ENCODE measurements at places on chromosomes 16 and 17. TPM values are rescaled to one million over a fixed set of nuclear protein-coding genes. Genes with fewer than 3 reads are reported as not detected.

The RCVRN gene
- total RNA-seq, result not detected

The HS3ST3B1 gene
- total RNA-seq, result 17.2 TPM

The ZNF18 gene
- total RNA-seq, result 16.8 TPM

DNA sequence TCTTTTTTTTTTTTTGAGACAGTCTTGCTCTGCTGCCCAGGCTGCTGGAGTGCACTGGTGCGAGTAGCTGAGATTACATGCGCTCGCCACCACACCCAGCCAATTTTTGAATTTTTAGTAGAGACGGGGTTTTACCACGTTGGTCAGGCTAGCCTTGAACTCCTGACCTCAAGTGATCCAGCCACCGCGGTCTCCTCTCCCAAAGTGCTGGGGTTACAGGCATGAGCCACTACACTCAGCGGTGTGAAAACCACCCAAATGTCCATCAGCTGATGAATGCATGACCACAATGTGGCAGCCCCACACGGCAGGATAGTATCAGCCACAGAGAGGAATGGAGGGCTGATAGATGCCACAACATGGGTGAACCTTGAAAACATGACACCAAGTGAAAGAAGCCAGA, 2.1 kb downstream of the P2RX5 start:
- peaks cover 6% of the 10 kb centered on the region for H3K27me3 ChIP-seq
- H3K4me3 ChIP-seq, result no peak overlapping the region
- DNase-seq, result no peak
- H3K27ac ChIP-seq, result no peak overlapping the region
- no peaks in the 10 kb centered on the region for H3K36me3 ChIP-seq

GRCh38 chr17:9937241-9937761, 32.2 kb upstream of the RCVRN start:
- no peaks in the 10 kb centered on the region for H3K27me3 ChIP-seq
- no peak overlapping the region for H3K27ac ChIP-seq
- no peaks in the 10 kb centered on the region for H3K36me3 ChIP-seq

- H3K36me3 ChIP-seq, result peaks cover 24% of the 10 kb centered on the region
- H3K27ac ChIP-seq, result no peak overlapping the region
- H3K27me3 ChIP-seq, result no peaks in the 10 kb centered on the region
- no peak overlapping the region for H3K4me3 ChIP-seq
- no peak for DNase-seq
Measured at GRCh38 chr16:69712914-69713581, 13.3 kb downstream of the NQO1 start.

DNA sequence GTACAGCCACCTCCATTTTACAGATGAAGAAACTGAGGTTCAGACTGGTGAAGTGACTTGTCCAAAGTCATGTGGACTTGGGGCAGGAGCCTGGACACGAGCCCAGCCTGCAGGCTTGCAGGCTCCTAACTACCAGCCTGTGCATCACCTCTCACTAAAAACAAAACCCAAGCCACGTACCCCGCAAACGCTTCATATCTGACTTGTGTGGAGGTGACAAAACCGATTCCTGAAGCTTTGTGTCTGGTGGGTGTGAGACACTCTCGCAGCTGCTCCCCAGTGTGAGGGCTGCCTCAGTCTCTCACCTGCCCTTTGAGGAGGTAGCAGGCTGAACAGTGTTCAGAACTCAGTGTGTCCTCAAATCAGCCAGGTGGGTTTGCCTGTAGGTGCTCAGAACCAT, 8.4 kb downstream of the HNF1B start:
- H3K36me3 ChIP-seq, result no peaks in the 10 kb centered on the region
- H3K4me3 ChIP-seq, result no peak overlapping the region

- H3K4me1 ChIP-seq, result no peaks in the 10 kb centered on the region
- H3K27me3 ChIP-seq, result no peaks in the 10 kb centered on the region
- peak; percentile 21 for DNase-seq
- no peaks in the 10 kb centered on the region for H3K36me3 ChIP-seq
Measured at GRCh38 chr17:10648956-10649355, 8.2 kb downstream of the MYH3 start.

GRCh38 chr16:30930160-30930571, 6.8 kb downstream of the FBXL19 start:
- no peak for DNase-seq
- no peaks in the 10 kb centered on the region for H3K27me3 ChIP-seq
- H3K4me1 ChIP-seq, result no peaks in the 10 kb centered on the region
- no peak overlapping the region for H3K4me3 ChIP-seq

GRCh38 chr17:50676065-50676975, 31.4 kb downstream of the ANKRD40 start:
- H3K27ac ChIP-seq, result no peak overlapping the region
- DNase-seq, result no peak
- no peak overlapping the region for H3K4me3 ChIP-seq
- peaks cover 3% of the 10 kb centered on the region for H3K4me1 ChIP-seq
- H3K27me3 ChIP-seq, result no peaks in the 10 kb centered on the region

GRCh38 chr16:74743668-74744299, 30.8 kb downstream of the FA2H start:
- peaks cover 11% of the 10 kb centered on the region for H3K4me1 ChIP-seq
- H3K36me3 ChIP-seq, result no peaks in the 10 kb centered on the region
- DNase-seq, result peak; percentile 66
- no peak overlapping the region for H3K4me3 ChIP-seq
- no peaks in the 10 kb centered on the region for H3K27me3 ChIP-seq

GRCh38 chr17:8740486-8740885, 4.2 kb downstream of the CCDC42 start:
- H3K27me3 ChIP-seq, result no peaks in the 10 kb centered on the region
- no peak overlapping the region for H3K4me3 ChIP-seq
- H3K27ac ChIP-seq, result no peak overlapping the region
- H3K36me3 ChIP-seq, result no peaks in the 10 kb centered on the region
- no peak for DNase-seq
- no peaks in the 10 kb centered on the region for H3K4me1 ChIP-seq

GRCh38 chr16:86651823-86652222, 73.5 kb downstream of the FOXL1 start:
- H3K36me3 ChIP-seq, result no peaks in the 10 kb centered on the region
- peaks cover 4% of the 10 kb centered on the region for H3K27me3 ChIP-seq
- DNase-seq, result no peak
- H3K4me3 ChIP-seq, result no peak overlapping the region

- no peak overlapping the region for H3K4me3 ChIP-seq
- no peaks in the 10 kb centered on the region for H3K27me3 ChIP-seq
- H3K27ac ChIP-seq, result no peak overlapping the region
- no peak for DNase-seq
Measured at GRCh38 chr17:34371405-34372100, 8.5 kb upstream of the CCL1 start.

All from fibroblast of lung (primary cell).